ENCODE measurements at places on chromosomes 7 and 10.
A peak's percentile ranks its signal among the peaks of the same experiment; 100 is the strongest.

GRCh38 chr7:39386718-39387117 is 179.5 kb upstream of the YAE1 start:
- DNase-seq: no peak

- no peak for DNase-seq
Observed at GRCh38 chr10:112374724-112375541, 1.0 kb downstream of the ACSL5 start.

- no peak for DNase-seq
Observed at GRCh38 chr7:73829505-73829904, 1.3 kb upstream of the CLDN4 start.

DNA sequence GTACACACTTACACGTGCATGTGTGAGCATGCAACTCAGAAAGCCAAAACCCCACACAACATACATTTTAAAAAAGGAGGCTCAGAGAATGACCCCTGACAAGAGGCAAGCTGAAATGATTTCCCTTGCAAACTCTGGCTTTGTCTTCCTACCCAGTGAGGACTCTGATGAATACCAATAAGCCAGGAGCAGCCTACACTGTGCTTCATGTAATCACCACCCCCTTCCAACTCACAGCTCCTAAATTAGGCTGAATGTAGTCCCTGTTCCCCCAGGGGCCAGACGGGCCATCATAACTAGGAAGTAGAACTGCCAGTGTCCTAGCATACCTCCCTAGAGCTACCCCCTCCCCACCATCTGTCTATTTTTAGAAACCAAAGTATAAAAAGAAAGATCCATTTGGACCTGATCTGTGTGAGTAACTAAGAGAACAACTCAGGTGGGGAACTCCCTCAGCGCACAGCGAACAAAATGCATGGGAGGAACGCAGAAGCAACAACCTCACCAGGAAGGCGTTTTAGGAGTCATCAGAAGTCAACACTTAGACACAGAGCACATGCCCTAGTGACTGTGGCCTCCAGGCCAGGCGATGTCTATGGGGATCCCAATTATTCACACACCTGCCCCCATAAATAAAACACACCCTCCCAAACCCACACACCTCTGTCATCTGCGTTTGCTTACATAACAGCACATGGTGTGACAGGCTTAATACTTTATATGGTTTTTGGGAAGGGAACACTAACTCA is 1.9 kb downstream of the DGKI start:
- no peak for DNase-seq

- DNase-seq: no peak
Observed at GRCh38 chr7:98224701-98225181, 13.5 kb downstream of the BHLHA15 start.

DNA sequence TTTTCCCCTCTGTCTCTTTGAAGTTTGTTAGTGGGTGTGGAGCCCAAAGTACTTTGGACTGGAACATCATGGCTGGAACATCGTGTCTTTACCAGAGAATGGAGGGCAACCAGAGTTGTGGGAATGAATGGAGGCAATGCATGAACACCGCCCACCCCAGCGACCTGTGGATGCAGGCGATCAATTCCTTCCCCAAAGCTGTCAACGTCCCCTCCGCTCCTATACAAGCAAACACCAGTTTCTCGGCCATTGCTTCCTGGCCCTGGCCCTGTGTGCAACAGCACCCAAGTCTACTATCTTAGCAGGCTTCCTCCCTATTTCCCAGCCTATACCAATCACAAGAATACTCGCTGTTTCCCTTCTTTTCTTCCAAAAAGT is 62.6 kb downstream of the CARD11 start:
- DNase-seq: no peak

GRCh38 chr7:45606050-45606449 is 31.9 kb downstream of the ADCY1 start:
- DNase-seq: no peak

DNA sequence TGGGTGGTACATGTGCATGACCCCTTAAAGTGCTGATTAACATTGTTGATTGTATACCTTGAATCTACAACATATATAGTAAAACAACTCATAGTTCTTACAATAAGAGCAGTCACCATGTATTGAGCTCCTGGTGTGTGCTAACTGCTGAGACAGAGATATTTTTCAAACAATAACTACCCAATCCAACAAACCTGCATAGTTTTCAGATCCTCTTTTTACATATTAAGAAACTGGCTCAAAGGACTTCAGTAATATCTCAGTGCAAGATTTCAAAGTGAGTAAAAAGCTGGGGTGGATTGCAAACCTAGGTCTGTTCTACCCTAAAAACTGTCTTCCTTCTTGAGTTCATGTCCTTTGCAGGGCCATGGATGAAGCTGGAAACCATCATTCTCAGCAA is 272.2 kb downstream of the SNX13 start:
- no peak for DNase-seq

DNA sequence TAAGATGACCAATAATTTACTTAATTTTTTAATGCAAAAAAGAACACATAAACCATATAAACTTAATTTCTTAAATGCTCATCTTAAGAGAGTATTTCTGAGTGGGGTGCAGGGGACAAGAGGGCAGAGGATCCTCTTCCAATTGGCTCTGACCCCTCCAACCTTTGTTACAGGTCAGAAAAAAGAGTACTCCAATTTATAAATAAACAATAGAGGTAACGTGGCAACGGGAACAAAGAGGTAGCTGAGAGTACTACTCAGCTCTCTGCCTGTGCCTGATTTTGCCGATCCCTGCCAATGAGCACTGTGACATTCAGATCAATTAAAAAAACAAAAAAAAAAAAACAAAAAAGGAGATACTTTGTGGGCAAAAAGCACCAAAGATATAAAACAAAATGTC is 307.9 kb downstream of the PARD3 start:
- no peak for DNase-seq

DNA sequence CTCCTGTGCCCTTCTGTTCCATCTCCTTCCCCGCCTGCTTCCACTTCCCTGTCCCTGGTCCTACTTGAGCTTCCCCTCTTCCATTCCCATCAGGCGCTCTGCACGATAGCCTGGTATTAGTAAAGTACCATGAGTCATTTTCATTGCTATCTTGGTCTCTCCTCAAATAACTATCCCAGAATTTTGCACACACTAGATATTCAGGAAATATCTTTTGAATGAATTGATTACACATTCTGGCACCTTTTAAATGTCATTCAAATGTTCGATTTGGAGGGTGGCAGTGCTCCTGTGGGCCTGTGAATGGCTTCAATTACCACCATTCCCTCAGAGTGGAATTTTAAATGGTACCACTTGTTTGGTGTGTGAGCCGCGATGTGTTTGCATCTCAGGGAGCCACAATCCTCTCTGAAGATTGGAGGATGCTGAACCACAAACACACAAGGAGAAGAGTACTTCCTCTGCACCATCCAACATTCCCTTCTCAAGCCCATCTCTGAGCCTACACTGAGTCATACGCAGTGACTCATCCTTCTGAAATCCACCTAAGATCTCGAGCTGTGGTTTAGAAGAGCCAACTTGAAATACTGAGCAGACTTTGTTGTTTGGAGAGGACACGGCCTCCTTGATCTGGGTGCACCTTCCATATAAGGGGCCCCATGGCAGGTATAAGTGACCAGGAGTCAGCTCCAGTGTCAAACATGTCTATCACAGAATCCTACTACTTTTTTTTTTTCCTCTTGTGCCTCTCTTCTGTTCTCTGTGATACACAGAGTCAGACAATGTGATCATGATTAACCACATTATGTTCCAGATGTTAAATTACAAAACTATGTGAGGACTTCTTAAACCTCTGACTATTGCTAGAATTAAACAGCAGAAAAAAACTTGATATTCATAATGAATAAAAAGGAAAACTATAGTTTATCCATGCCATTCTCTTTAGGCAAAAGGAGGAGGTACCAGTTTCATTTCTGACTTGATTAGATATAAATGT is 81.9 kb downstream of the BMPER start:
- DNase-seq: no peak

DNA sequence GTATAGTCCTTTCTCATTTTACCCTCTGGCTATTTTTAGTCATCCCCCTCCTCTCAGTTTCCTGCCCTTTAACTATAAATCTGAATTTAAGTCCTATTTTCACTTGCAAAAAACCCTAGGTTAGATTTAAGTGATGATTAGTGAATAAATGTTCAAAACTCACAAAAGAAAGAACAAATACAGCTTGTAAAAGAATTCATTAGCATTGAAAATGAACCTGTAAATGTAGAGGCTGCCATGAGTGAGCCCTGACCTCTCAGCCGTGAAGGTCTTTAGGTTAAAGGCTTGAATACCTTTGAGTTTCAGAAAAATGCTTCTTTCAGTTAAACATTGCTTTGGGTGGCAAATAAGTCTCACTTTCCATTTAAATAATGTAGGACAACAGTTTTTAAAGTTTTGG is 2.0 kb upstream of the SLC16A12 start:
- no peak for DNase-seq

DNA sequence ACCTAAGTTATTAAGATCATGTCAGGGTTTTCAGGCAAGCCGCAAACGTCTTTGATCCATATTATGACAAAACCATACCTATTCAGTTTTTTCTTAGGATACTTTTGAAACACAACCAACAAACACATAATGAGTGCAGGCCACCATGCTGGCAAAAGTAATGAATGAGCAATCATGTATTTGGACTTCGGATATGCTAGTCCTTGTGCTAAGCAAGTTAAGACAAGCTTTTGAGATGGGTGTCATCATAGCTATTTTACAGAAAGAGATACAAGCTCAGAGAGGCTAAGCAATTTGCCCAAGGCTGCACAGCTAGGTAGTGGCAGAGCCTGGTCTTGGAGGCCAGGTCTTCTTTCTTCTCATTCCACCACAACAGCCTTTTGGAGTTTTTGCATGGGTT is 12.5 kb upstream of the KCNK18 start:
- DNase-seq: no peak

GRCh38 chr7:10022957-10023356 is 950.7 kb upstream of the PHF14 start:
- no peak for DNase-seq

DNA sequence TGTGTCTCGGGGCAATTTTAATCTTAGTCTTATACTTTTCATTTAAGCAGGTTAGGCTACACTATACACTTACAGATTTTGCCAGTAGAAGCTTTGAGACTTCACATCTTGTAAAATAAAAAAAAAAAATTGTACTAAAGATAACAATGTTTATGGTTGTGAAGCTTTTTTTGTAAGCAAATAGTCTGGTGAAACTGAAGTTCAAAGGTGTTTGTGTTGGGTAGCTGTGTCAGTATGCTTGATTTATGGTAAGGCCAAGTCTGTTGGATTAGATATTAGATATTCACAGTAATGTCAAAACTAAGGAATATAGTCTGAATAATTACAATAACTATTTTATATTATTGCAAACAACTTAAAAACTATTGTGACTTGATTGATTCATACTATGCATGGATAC is 31.0 kb upstream of the PRSS1 start:
- no peak for DNase-seq

GRCh38 chr10:49174261-49174925 is 13.8 kb downstream of the TMEM273 start:
- DNase-seq: no peak

DNA sequence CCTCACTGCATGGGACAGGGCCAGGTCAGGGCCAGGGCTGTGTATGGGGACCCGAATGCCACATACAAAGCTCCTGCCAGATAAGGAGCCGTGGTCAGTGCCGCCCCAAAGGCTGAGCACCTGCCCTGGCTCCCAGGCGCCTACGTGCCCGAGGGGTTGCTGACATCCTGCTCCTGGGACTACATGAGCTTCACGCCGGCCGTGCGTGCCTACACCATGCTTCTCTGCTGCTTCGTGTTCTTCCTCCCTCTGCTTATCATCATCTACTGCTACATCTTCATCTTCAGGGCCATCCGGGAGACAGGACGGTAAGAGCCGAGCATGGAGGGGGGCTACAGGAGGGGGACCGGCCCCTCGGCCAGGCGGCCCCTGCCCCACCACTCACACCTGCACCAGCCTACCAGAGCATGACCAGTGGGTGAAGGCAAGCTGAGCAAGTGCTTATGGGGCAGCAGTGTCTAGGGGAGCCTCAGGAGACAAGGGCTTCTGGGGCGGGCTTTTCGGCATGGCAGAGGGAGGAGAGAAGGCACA is 4.9 kb downstream of the OPN4 start:
- DNase-seq: no peak

DNA sequence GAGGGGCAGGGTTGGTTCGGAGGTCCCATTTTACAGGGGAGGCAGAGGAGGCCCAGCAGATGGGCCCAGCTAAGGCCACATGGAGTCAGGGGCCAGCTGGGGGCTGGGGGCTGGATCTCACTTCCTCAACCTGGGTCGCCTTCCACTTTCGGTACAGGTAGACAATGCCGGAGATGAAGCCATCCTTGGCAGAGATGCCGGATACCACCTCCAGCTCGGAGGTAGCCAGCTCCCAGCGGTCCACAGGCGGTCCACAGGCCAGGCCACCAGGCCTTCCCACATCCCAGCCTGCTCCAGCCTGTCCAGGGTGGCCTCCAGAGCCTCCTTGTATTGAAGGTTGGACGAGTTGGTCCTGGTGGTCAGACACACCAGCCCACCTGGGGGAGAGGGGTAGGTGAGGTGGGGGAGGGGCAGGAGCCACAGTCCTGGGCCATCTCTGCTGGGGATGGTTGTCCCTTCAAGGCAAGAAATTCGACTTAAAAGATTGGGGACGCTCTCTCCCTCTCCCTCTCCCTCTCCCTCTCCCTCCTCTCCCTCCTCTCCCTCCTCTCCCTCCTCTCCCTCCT is 3.9 kb downstream of the CLDN4 start:
- no peak for DNase-seq

GRCh38 chr10:60643874-60644273 is 134.4 kb upstream of the CDK1 start:
- DNase-seq: no peak

GRCh38 chr7:107995184-107996071 is 7.5 kb downstream of the LAMB1 start:
- no peak for DNase-seq

DNA sequence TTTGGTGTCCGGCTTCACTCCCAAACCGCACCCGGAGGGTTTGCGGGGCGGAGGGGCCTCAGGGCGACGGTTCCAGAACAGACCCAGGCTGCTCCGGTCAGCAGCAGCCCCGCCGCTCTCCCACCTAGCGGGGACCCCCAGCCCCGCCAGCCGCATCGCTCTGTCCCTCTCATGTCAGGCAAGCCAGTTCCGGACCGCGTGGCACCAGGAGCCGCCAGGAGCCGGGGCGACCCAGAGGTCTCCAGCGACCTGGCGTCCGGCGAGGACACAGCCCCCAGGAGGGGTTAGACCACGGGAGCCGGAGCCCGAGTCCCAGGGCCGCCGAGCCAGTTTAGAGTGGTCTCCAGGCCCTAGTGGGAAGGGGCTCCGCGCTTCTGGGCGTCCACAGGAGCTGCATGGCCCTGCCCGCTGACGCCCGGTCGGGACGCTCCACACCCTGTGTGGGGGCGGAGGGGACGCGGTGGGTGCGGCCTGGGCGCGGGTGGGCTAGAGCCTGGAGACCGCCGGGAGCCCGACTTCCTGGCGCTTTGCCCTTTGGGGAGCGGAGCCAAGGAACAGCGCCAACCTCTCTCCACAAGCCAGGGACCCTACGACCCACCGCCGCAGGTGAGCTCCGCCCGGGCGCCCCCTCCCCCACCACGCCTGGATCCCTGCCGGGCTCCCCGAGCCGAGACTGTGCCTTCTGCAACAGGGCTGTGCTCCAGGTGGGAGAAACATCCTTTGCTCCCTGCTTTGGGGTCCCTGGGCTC is 43.4 kb downstream of the ZNF117 start:
- no peak for DNase-seq

- no peak for DNase-seq
Observed at GRCh38 chr10:21746118-21746517, 212.1 kb downstream of the MLLT10 start.

GRCh38 chr10:106043863-106044262 is 1120.6 kb downstream of the SORCS1 start:
- peak; percentile 40 for DNase-seq
